Colonic mucosa (tissue), 4 donors: ENCODE measurements at places on chromosomes 3 and 15.
A peak's percentile ranks its signal among the peaks of the same experiment; 100 is the strongest.

- DNase-seq: no peak
Observed at GRCh38 chr3:30131191-30131590, 475.2 kb upstream of the TGFBR2 start.

DNA sequence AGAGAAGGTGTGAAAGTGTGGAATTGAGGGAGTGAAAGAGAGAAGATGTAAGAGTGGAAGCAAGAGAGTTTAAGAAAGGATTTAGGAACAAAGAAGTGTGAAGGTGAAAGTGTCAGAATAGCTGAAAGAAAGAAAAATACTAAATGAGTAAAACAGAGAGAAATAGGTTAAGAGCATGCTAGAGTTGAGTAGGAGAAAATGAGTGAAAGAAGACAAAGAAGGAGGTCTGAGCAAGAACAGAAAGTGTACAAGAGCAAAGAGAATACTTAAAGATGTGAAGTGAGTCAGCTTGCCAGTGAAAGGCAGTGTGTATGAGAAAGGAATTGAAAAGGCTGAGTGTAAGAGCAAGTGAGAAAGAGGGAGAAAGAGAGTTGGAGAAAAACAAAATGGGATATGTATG lies 348.8 kb upstream of the BCHE start:
- no peak for DNase-seq

DNA sequence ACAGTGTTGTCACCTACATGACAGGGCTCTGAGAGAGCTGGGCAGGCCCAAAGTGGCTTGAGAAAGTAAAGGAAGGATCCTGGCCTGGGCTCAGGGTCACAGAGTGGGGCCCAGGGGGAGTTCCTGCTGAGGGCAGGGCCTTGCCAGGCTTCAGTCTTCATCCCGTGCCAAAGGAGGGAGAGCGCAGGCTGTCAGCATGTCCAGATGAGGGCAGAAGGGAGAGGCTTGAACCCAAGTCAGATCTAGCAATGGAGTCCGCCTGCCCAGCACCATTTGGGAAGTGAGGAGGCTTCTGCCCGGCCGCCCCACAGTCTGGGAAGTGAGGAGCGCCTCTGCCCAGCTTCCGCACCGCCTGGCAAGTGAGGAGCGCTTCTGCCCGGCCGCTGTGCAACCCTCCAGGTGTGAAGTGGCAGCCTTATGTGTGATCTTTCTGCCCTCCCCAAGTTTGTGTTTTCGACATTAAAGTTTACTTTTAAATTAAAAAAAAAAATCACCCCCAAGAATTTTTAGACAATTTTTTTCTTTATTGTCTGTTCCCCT lies 303.6 kb upstream of the PROK2 start:
- DNase-seq: no peak

GRCh38 chr3:71530903-71531530 lies 52.5 kb downstream of the FOXP1 start:
- peak; percentile 37 for DNase-seq

- DNase-seq: no peak
Observed at GRCh38 chr3:72015463-72015862, 230.5 kb upstream of the PROK2 start.

- DNase-seq: no peak
Observed at GRCh38 chr3:130259166-130259874, 86.2 kb upstream of the COL6A5 start.
